ENCODE measurements at places on chromosomes 16 and 17. TPM values are rescaled to one million over a fixed set of nuclear protein-coding genes. Genes with fewer than 3 reads are reported as not detected.

The ATP2A3 gene
- polyA plus RNA-seq: 5.8 TPM

The HOXB7 gene
- not detected for polyA plus RNA-seq

- DNase-seq: no peak
These were observed 1.3 kb upstream of the CAMKK1 start for GRCh38 chr17:3894188-3894587.

The NPIPB6 gene
- polyA plus RNA-seq: not detected

GRCh38 chr17:47949946-47950345 lies 7.7 kb downstream of the PRR15L start:
- peak; percentile 41 for DNase-seq

- peak; percentile 32 for DNase-seq
These were observed 253.9 kb upstream of the CACNG5 start for GRCh38 chr17:66580956-66581391.

- no peak for DNase-seq
These were observed 16.9 kb upstream of the KDM6B start for GRCh38 chr17:7816926-7817642.

DNA sequence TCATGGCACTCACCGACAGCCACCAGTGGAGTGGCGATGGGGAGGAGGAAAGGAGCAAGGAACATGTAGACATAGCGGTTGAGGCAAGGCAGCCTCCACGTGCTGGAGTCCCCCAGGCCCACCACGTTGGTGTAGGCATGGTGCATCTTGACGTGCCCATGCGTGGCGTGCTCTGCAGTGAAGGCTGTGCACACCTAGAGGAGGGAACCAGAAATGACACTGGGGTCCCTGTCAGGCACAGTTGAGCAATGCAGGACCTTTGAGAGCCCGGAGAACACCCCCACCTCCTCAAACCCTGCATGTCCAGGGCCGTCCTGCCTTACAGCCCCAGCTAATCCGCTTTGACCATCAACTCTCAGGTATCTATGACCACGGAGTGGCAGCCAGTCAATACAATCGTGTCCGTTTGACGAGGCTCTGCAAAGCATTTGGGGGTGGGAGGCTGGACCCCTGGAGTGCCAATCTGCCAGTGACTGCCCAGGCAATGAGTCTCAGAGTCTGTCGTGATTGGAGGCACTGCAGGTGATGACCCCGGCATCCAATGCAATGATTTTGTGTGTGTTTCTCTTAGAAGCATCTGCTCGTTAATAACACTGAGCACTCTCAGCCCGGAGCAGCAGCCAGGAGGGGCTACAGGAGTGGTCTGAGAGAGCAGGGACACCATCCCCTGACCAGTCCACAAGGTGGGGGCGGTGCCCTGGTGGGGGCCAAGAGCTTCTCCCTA lies 9.9 kb upstream of the FDXR start:
- DNase-seq: no peak

The TP53TG3D gene
- not detected for polyA plus RNA-seq

GRCh38 chr17:37708008-37708615 lies 36.7 kb downstream of the HNF1B start:
- peak; percentile 86 for DNase-seq

The PPP1R1B gene
- polyA plus RNA-seq: 266 TPM

The UBTF gene
- 37.3 TPM for polyA plus RNA-seq

The CCT6B gene
- polyA plus RNA-seq: not detected

DNA sequence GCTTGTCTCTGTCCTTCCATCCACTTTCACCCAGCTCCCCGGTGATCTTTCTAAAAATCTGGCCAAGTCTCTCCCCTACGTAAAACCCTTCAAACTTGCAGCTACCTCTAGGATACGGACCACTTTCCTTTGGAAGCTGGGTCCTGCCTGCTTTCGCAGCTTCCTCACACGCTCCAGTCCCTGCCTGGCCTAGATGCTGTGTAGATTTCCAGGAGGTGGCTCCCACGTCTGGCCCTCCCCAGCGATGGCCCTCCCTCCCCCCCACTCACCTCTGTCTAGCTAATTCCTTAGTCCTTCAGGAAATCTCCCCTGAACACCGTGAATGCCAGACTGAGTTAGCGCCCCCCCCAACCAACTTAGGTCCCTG lies 579 bp upstream of the LRRC59 start:
- no peak for DNase-seq

The KRT28 gene
- not detected for polyA plus RNA-seq

The PPY gene
- not detected for polyA plus RNA-seq

- no peak for DNase-seq
These were observed 2.3 kb upstream of the TPPP3 start for GRCh38 chr16:67395458-67396158.

The ADAD2 gene
- not detected for polyA plus RNA-seq

- no peak for DNase-seq
These were observed 12.0 kb downstream of the CBFB start for GRCh38 chr16:67040906-67041305.

The SULT1A2 gene
- 228 TPM for polyA plus RNA-seq

DNA sequence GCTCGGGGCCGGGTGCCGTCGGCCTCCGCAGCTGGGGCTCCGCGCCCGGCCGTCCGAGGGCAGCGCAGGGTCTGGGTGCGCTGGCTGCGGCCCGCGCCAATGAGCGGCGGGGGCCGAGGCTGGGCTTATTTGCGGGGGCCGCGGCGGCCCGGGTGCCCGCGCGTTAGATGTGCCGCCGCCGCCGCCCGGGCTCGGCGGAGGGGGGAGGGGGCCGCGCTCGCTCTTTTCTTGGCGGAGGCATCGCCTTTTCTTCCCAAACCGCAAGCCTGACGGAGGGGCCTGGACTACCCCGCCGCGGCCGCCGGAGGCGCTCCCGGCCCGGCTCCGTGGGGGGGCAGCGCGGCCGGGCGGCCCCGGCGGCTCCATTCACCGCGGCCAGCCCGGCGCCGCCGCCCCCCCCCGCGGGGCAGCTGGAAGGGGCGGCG lies at the start of gene NOTUM:
Gene NOTUM (minus strand): TSS at position 101 of the 425 bp plus-strand sequence. CDS start 278 bp downstream, outside the sequence.
- DNase-seq: peak; percentile 56

DNA sequence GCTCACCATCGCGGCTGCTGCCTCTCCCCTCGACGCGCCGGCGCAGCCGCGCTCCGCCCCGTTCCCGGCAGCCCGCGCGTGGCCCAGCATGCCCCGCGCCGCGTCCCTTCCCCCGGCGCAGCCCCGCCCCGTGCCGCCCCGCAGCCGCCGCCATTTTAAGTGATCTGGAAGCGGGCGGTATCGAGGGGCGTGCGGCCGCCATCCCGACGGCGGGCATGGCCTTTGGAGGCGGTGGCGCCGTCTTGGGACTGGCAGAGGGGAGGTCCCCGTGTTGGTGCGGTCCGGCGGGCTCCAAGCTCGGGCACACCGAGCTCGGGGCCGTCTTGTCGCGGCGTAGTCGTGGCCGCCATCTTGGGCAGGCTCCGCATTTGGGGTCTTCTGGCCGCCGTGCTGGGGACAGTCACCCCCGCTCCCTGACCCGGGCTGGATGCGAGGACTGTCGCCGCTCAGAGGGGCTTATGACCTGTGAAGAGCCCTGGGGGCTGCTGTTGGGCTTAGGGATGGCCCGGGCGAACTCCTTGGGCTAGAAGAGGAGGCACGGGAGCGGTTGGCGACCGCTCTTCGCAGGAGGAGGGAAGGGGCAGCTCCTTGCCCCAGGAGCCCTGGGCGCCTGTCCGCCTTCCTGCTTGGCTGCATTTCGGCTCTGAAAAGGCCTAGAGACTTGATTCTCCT lies at the start of gene ELOB:
Gene ELOB (minus strand): TSS at position 50 of the 672 bp plus-strand sequence. CDS start 41 bp downstream, at position 9.
- DNase-seq: peak; percentile 85

The CTF1 gene
- 3.0 TPM for polyA plus RNA-seq

GRCh38 chr16:55039511-55039910 lies 108.8 kb downstream of the IRX5 start:
- no peak for DNase-seq

GRCh38 chr16:7304958-7305357 lies 27.7 kb upstream of the RBFOX1 start:
- no peak for DNase-seq

The C16orf86 gene
- 3.2 TPM for polyA plus RNA-seq

GRCh38 chr17:72916991-72917390 lies 175.5 kb downstream of the SLC39A11 start:
- no peak for DNase-seq

GRCh38 chr16:9481747-9482730 lies 390.6 kb downstream of the HAPSTR1 start:
- DNase-seq: no peak

- DNase-seq: no peak
These were observed 24.9 kb upstream of the RHOT1 start for GRCh38 chr17:32117399-32117798.

- no peak for DNase-seq
These were observed 13.8 kb downstream of the COPRS start for GRCh38 chr17:31845291-31845690.

DNA sequence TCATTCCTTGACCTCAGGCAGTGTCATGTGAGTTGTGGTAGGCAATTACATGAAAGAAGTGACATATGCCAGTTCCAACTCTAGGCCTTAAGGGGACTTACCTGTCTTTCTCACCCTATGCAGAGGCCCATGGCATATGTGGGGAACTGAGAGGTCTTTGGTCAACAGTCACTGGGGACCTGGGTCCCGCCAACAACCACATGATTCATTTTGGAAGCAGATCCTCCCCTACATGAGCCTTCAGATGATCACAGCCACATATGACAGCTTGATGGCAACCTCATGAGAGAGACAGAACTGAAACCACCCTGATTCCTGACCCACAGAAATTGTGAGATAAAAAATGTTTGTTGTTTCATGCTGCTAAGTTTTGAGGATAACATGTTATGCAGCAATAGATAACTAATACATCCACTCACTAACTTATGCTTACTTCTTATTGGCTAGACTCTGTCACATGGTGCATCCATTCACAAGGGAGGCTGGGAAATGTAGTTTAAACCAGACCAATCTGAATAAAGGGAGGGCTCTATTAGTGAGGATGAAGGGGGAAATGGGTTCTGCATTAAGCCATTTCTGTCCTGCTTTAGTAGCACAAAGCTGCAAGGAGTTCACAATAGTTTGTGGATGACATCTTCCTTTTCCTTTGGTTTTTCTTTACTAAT lies 298.2 kb downstream of the HAPSTR1 start:
- DNase-seq: no peak

The MYL11 gene
- polyA plus RNA-seq: 1.9 TPM

GRCh38 chr17:50094753-50095619 lies at the start of gene PDK2:
Gene PDK2, plus strand, starts transcription at chr17:50095351. Its CDS starts 85 bp downstream, at chr17:50095436.
- peak; percentile 97 for DNase-seq

DNA sequence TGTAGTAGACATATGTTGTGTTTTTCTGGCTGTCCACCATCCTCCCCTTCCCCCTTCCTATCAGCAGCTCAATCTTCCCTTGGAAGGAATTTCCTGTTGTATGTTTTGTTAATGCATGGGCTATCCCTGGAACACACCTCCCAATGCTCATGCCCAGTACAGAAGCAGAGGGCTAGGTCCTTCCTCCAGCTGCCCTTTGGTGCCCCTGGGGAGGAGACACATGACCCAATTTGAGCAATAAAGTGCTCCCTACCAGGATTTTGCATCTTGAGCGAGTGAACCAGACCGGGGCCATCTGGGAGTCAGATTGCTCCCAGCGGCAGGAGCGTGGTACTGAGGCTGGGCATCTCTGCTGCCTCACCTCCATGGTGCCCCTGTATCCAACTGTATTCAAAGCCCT lies 141.5 kb upstream of the MED13 start:
- DNase-seq: no peak

DNA sequence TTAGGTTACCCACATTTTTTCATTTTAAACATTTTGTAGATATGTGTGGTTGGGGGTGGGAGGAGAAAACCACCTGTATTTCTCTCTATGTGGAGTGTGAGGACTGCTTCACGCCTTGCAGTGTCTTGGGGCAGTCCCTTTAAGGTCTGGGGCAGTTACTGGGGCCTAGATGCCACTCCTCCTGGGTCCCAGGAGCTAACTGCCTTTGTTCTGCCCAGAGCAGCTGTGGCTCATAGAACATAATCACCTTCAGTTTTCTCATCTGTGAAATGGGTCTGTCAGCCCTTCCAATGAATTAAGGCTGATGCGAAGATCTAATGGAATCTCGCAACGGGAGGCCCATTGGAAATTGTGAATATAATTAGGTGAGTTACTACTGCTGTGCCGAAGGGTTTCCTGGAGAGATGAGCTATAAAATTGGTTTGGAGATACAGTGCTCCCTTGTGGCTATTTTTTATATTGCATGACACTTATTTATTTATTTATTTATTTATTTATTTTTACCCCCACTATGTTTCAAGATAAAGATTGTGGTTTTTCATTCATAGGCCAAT lies 22.9 kb downstream of the DHRS7C start:
- DNase-seq: peak; percentile 24

GRCh38 chr16:27449434-27450195 lies 47.6 kb downstream of the IL21R start:
- no peak for DNase-seq

The IRX5 gene
- 0.04 TPM for polyA plus RNA-seq

GRCh38 chr16:84616515-84616914 lies 1.4 kb downstream of the COTL1 start:
- peak; percentile 60 for DNase-seq

The SNAI3 gene
- 3.2 TPM for polyA plus RNA-seq

The CHST6 gene
- polyA plus RNA-seq: 1.0 TPM

DNA sequence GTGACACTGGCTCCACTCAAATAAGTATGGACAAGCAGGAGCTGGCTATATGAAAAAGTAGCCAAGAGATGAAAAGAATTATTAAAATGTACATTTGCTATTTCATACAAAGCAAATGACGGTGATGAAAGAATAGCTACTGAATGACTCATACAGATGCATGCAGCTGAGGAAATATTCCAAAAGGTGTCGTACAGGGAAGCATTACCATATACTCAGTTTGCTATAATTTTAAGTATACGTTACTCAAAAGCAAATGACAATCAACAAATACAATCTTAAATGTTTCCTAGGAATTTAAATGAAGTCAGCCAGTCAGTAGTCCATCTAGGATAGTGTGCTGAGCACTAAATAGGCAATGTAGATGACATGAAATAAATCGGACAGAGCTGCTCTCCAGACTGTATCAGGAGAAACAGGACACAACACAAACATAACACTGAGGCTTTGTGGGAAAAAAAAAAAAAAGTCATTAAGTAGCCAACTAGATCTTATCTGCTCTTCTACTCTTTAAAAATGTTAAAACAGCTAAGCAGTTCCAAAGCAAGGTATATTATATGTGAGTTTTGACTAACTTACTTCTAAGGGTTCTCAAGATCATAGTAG lies 65.0 kb downstream of the NCOR1 start:
- no peak for DNase-seq

The KLHL10 gene
- 0.15 TPM for polyA plus RNA-seq

- DNase-seq: peak; percentile 99
These were observed 14.3 kb downstream of the SPATA32 start for GRCh38 chr17:45247429-45248131.

DNA sequence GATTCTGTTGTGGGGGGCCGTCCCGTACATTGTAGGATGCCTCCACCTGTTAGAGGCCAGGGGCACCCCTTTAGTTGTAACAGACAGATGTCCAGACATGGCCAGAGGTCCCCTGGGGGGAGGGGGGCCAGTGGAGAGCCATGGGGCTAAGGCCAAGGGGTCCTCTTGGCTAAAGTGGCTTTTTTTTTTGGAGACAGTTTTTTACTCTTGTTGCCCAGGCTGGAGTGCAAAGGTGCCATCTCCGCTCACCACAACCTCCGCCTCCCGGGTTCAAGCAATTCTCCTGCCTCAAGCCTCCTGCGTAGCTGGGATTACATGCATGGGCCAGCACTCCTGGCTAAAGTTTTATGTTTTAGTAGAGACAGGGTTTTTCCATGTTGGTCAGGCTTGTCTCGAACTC lies 229.0 kb downstream of the CPPED1 start:
- no peak for DNase-seq

The PDILT gene
- not detected for polyA plus RNA-seq
